Stimulated activated CD8-positive, alpha-beta memory T cell treated with anti-CD3 and anti-CD28 coated beads, Interleukin-15, amount 100 ng/mL, for 1 hour (primary cell): ENCODE measurements at places on chromosomes 2 and 18.
A peak's percentile ranks its signal among the peaks of the same experiment; 100 is the strongest.

GRCh38 chr2:37215250-37215649 lies 16.1 kb downstream of the CEBPZ start:
- no peak for DNase-seq

DNA sequence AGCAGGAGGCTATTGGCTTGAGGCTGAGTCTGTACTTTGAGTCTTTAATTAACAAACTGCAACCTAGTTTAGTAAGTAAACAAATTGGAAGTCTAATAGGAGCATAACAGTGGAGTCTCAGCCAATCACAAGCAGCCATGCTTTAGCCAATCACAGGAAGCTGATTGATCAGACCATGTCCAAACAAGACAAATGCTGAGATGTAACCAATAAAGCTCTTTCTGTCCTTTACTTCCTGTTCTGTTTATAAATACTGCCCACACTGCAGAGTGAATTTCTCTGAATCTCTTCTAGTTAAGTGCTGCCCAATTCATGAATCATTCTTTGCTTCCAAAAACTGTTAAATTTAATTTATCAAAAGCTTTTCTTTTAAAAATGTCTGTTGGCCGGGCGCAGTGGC lies 146.6 kb upstream of the DLX2 start:
- DNase-seq = no peak

DNA sequence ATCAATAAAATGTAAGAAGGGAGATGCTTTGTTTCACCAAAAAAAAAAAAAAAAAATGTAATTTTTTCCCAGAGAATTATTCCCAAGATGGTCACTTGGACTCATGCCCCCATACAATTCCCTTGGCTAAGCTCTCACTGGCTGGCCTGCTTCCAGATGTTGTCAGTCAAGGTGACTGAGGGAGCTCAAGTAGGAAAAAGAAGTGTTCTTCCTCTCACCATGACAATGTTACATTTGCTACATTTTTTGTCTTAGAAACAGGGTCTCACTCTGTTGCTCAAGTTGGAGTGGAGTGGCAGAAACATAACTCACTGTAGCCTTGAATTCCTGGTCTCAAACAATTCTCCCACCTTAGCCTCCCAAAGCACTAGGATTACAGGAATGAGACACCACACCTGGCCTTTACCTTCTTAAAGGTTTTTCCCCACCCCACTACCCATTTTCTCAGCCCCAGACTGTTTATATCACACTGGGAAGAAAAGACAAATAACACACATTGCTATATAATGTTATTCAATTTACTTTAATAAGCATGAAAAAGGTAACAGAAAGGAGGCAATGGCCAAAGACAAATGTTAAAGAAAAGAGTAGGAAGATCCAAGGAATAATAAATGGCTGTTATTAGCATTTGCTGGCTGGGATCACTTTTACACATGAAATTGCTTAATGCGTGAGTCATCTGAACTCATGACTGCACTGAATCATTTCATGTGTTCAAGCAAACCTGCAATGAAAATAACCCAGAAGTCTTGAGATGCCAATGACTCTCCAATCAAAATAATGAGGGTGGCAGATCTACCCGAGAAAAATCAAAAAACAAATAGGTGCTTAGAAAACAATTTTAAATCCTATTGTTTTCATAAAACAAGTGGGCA lies 45.2 kb downstream of the ACVR1 start:
- DNase-seq = no peak

- DNase-seq = no peak
These were observed 345.7 kb upstream of the SPRED2 start for GRCh38 chr2:65778137-65778536.

DNA sequence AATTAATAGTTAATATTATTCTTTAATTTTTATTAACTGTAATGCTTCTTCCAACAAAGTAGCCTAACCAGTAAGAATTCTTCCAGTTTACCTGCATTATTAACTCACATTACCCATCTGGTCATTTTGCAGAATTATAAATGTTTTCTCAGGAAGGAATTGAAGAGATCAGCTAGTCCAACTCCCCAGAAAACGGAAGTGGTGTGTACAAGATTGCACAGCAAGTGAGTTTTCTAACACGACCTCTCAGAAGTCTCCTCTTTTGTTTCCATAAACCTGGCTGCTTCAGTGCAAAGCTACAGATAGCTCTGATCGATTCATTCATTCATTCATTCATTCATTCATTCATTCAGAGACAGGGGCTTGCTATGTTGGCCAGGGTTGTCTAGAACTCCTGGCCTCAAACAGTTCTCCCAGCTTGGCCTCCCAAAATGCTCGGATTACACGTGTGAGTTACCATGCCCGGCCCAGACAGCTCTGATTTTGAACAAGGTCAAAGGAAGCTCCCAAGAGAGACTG lies 128.8 kb upstream of the REV1 start:
- DNase-seq = no peak

GRCh38 chr2:117785740-117786139 lies 28.8 kb upstream of the DDX18 start:
- peak; percentile 14 for DNase-seq

GRCh38 chr18:43277164-43277600 lies at the start of gene SYT4:
SYT4 (minus strand) TSS chr18:43277490; CDS start chr18:43277281, 209 bp downstream.
- DNase-seq = no peak

GRCh38 chr2:160409480-160409879 lies 84.1 kb downstream of the RBMS1 start:
- DNase-seq = no peak

DNA sequence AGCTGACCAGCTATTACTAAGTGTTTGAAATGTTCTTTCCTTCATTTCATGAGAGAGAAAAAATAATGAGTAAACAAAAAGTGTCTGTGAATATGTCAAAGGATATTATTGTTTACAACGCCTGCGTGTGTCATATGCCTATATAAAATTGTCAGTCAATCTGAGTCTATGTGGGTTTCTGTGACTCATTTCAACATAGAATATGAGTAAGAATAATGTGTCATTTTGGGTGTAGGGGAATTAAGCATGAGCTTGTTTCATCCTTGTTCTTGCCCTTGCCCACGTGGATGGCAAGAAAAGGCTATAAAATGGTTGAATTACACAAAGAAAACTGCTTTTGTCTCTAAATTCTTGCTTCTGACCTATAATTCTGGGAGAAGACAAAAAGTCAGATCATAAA lies 466.0 kb downstream of the PTH2R start:
- no peak for DNase-seq

GRCh38 chr2:229154381-229154780 lies 116.7 kb downstream of the PID1 start:
- DNase-seq = no peak
